ENCODE measurements at places on chromosomes 4 and X.

- no peak for DNase-seq
Measured at GRCh38 chr4:8537041-8537461, 43.1 kb upstream of the GPR78 start.

DNA sequence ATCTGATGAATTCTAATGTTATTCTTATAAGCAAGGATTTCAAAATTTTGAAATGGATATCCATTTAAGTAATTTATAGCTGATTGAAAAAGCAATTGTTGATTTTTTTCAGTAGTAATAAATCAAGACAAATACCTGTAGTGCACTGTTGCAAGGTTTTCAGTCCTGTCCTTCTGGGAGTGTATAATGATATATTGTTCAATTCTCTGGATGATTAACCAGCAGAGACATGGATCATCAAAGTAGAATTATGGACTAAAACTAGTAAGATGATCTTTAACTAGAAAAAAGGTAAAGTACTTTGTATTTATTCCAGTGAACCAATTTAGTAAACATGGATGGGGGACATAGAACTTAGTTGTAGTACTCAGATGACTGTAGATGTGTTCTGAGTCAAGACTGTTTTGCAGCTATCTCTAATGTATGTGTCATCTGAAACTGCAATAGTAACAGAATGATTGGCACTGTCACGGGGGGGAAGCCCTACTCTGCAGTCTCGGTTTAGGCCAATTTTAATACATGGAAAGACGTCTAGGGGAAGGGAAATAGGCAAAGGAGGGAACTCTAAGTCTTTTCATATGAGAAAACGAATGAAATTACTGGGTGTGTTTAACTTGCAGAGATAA, 121.9 kb downstream of the GLRA3 start:
- no peak for DNase-seq

- DNase-seq: no peak
Measured at GRCh38 chrX:46407036-46407752, 138.0 kb downstream of the ZNF674 start.

DNA sequence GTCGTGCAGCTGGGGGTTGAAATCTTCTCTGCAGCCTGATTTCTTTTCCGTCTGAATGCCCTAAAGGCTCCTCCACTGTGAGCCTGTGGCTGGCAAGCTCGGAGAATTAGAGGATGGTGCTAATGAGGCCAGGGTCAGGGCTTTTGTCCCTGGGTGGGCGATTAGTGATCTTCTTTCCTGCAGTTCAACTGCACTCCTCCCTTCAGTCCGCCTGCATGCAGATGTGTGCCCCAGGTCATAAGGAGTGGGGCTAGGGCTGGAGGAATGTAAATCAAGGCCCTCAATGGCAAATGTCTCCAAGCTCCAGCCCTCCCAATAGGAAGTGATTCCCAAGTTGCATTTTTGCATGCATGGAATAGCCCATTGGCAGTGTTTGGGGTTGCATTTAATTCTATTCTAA, 405.0 kb downstream of the AFF2 start:
- no peak for DNase-seq

- no peak for DNase-seq
Measured at GRCh38 chrX:154797006-154797405, 8.3 kb downstream of the MPP1 start.

GRCh38 chr4:51884606-51885005, 41.7 kb downstream of the DCUN1D4 start:
- no peak for DNase-seq
